ENCODE measurements at places on chromosomes 1 and 21. TPM values are rescaled to one million over a fixed set of nuclear protein-coding genes. Genes with fewer than 3 reads are reported as not detected.
A peak's percentile ranks its signal among the peaks of the same experiment; 100 is the strongest.

DNA sequence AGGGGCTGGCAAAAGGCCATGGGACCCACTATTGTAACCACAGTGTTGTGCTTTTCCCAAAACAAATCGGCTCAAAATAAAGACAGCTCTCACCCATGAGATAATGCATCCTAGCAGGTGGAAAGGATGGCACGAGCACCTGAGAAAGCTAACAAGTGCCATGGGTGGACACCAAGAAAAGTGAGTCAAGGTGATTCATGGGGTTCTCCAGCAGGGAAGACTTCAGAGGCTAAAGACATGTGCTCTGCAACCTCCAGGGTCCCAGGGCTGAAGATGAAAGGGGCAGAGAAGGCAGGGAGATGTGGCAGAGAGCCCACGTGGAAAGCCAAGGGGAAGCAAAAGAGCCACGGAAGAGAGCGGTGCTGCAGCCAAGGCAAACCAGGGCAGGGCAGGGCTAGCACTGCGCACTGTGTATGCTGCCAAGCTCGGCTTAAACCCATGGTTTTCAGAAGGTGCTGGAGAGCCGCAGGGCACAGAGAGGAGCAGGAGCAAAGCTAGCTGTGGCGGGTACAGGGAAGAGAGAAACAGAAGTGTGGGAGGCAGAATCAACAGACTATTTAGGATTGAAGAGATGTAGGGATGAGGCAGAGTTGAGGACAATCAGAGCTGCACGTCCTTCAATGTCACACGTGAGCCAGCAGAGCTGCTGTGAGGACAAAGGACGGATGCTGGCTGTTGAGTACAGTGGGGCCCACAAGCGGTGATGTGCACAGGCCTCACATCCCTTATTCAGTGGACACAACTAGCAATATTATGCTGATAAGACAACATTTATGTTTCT lies 41.8 kb upstream of the C1orf198 start:
- peaks cover 82% of the 10 kb centered on the region for H3K36me3 ChIP-seq
- H3K27ac ChIP-seq, result no peak overlapping the region
- H3K4me3 ChIP-seq, result no peak overlapping the region
- DNase-seq, result no peak

DNA sequence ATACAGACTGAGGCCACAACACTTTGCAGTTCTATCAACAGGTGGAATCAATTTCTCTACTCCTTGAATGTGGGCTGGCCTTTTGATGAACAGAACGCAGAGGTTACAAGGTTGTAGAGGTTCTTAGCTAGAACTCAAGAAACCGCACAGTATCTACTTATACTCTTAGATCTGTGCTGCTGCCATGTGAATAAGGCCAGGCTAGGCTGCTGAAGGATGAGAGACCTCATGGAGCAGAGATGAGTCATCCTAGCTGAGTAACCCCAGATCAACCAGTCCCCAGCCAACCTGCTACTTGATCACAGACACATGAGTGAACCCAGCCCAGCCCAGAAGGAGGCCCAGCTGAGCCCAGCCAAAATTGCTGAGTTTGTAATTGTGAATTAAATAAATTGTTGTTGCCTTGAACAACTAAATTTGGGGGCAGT lies 35.3 kb upstream of the BCAR3 start:
- H3K27me3 ChIP-seq, result no peaks in the 10 kb centered on the region
- H3K36me3 ChIP-seq, result no peaks in the 10 kb centered on the region
- no peak for DNase-seq
- H3K27ac ChIP-seq, result no peak overlapping the region
- no peaks in the 10 kb centered on the region for H3K4me1 ChIP-seq
- no peak overlapping the region for H3K4me3 ChIP-seq

DNA sequence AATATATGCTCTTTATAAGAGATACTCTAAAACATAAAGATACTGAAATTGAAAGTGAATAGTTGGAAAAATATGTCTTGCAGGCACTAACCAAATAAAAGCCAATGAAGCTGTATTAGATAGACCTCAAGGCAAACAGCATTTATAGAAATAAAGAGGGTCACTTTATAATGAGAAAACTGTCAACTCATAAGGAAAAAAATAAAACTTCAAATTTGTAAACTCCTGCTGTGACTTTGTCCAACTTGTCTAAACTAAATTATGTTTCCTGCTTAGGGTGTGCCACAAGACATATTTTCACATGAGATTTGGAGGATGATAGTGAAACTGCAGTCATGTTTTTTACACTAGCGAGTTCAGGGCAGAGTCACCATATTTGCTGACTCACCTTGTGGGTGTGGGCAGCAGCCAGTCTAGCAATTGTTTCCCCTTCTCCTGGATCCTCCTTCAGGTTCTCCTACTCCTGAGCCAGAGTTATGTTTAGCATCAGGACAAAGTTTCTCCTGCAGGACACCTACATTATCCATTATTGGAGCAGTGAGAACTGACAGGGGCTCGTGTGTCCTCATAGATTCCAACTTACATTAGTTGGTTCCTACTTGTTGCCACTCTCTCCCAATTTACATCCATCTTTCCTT lies 43.8 kb downstream of the CD53 start:
- H3K4me3 ChIP-seq, result no peak overlapping the region
- H3K27me3 ChIP-seq, result no peaks in the 10 kb centered on the region
- peak; percentile 37 for DNase-seq

- no peaks in the 10 kb centered on the region for H3K36me3 ChIP-seq
- H3K4me1 ChIP-seq, result no peaks in the 10 kb centered on the region
- no peaks in the 10 kb centered on the region for H3K27me3 ChIP-seq
- H3K27ac ChIP-seq, result no peak overlapping the region
These were observed 33.3 kb downstream of the ALG14 start for GRCh38 chr1:95039360-95040031.

DNA sequence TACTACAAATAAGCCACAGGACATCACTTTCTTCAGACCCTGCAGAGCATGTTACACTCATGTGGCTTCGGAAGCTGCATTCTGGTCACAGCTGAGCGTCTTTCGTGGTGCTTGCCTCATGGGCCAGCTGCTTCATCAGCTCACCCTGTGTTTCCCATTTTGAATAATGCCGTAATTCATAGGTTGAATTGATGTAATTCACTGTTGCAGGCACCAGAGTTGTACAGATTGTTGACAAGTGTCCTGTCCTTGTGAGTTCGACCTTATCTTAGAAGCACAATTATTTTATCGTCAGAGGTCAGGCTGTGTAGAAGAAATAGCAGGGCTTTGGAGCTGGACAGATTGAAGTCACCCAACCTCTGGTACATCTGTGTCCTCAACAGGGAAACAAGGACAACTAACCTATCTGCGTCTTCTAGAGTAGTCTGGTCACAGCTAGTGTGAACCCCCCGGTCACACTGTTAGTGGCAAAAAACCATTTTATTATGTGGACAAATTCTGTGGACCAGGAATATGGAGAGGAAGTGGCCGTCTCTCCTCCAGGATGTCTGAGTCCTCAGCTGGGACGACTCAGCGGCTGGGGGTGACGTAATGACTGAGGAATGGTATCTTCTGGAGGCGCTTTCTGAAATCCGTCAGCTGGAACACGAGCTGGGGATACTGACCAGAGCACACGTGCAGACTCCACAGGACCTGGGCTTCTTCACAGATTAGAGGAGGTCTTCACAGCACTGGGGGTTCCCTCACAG lies 17.8 kb downstream of the PKNOX1 start:
- H3K4me1 ChIP-seq, result no peaks in the 10 kb centered on the region
- H3K4me3 ChIP-seq, result no peak overlapping the region
- no peak overlapping the region for H3K27ac ChIP-seq
- no peak for DNase-seq
- peaks cover 4% of the 10 kb centered on the region for H3K36me3 ChIP-seq

GRCh38 chr1:236063919-236064673 lies 794 bp downstream of the NID1 start:
- H3K27ac ChIP-seq, result no peak overlapping the region
- H3K36me3 ChIP-seq, result no peaks in the 10 kb centered on the region
- peak overlapping the region; percentile 4 for H3K4me3 ChIP-seq

DNA sequence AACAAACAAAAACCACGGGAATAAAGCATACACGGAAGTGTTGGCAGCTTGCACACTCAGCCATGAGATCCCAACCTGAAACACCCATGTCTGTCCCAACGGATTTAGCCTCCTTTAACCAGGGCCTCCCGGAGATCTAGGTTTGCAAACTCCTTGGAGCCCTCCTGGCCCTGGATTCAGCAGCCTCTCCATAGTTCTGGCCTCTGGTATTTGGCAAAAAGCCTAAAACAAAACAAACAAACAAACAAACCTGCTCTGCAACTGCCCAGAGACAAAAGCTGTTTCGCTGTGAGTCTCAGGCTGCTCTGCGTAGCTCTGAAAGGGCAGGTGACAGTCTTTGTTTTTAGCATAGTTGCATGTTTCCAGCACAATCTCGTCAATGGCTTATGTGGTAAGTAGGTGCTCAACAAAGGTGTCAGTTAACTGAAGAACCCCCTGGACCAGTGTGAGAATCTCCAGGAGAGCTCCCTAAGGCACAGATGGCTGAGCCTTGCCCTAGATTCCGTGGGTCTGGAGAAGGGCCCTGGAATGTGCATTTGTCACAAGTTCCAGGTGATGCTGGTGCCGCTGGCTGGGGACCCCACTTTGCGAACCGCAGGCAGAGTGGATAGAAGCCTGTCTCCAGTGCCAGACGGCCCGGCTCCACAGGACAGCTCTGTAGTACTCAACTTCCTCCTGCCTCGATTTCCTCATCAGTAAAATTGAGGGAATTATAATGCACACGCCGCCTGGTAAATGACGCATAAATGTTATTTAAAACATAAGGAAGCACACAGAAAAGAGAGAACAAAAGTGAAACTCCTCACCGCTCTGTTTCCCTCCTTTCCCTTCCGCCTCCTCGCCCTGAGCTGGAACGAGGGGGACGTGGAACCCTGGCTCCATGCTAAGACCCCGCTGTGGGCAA lies 86.2 kb downstream of the RIPK4 start:
- no peak for DNase-seq
- no peak overlapping the region for H3K4me3 ChIP-seq
- no peaks in the 10 kb centered on the region for H3K36me3 ChIP-seq
- peaks cover 3% of the 10 kb centered on the region for H3K4me1 ChIP-seq
- H3K27me3 ChIP-seq, result no peaks in the 10 kb centered on the region

GRCh38 chr1:110554871-110555801 lies 36.2 kb upstream of the KCNA10 start:
- no peak overlapping the region for H3K4me3 ChIP-seq
- H3K4me1 ChIP-seq, result peaks cover 4% of the 10 kb centered on the region
- no peaks in the 10 kb centered on the region for H3K36me3 ChIP-seq

DNA sequence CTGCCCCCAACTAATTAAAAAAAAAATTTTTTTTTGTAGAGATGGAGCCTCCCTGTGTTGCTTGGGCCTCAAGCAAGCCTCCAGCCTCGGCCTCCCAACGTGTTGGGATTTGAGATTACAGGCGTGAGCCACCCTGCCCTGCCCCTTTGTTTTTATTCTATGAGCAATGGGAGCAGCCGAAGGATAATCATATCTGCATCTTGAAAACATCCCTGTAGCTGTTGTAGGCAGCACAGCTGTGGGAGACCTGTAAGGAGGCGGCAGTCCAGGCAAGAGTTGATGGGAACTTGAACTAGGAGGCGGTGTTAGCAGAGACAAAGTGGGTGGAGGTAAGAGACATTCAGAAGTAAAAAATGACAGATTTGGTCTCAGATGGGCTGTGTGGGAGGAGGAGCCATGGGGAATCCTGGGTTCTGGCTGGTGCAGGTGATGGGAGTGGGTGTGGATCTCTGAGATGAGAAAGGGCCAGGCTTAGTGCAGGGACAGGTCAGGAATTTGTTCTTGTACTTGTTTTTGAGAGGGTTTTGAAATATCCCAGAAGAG lies 31.3 kb downstream of the STUM start:
- no peak for DNase-seq
- no peak overlapping the region for H3K27ac ChIP-seq
- H3K4me1 ChIP-seq, result no peaks in the 10 kb centered on the region
- H3K27me3 ChIP-seq, result no peaks in the 10 kb centered on the region

- no peaks in the 10 kb centered on the region for H3K4me1 ChIP-seq
- no peak overlapping the region for H3K27ac ChIP-seq
- H3K4me3 ChIP-seq, result no peak overlapping the region
- peaks cover 13% of the 10 kb centered on the region for H3K27me3 ChIP-seq
- DNase-seq, result no peak
These were observed 1.6 kb downstream of the ADAMTS5 start for GRCh38 chr21:26965040-26965906.

- no peaks in the 10 kb centered on the region for H3K36me3 ChIP-seq
- H3K27me3 ChIP-seq, result no peaks in the 10 kb centered on the region
- H3K4me3 ChIP-seq, result no peak overlapping the region
- no peaks in the 10 kb centered on the region for H3K4me1 ChIP-seq
These were observed 33.1 kb upstream of the GORAB start for GRCh38 chr1:170498876-170499275.

- H3K36me3 ChIP-seq, result no peaks in the 10 kb centered on the region
- H3K4me3 ChIP-seq, result no peak overlapping the region
- DNase-seq, result no peak
- no peaks in the 10 kb centered on the region for H3K27me3 ChIP-seq
- no peaks in the 10 kb centered on the region for H3K4me1 ChIP-seq
These were observed 891.8 kb upstream of the NCAM2 start for GRCh38 chr21:20106368-20106767.

DNA sequence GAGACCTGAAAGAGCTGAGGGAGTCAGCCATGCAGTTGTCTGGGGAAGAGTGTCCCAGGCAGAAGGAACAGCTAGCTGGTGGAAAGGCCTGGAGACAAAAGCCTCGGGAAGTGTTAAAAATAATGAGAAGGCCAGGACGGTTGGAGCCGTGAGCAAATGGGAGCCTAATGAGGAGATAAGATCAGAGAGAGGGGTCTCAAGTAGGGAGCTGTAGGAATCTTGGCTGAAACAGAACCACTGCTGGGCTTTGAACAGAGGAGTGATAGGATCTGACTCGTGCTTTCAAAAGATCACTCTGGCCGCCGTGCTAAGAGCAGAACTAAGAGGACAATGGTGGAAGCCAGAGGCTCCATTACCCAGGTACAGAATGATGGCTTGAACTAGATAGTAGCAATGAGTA lies 1.9 kb upstream of the FOXJ3 start:
- no peaks in the 10 kb centered on the region for H3K36me3 ChIP-seq
- no peaks in the 10 kb centered on the region for H3K27me3 ChIP-seq
- no peak for DNase-seq
- no peak overlapping the region for H3K4me3 ChIP-seq
- H3K27ac ChIP-seq, result no peak overlapping the region

Gene TNFRSF18
- 40.3 TPM for total RNA-seq

Gene TCEA3
- 1.5 TPM for total RNA-seq

Gene HAPLN2
- total RNA-seq, result not detected

Gene CD2
- total RNA-seq, result 30.4 TPM

Gene SYT11
- total RNA-seq, result 38.1 TPM
